ENCODE measurements at places on chromosomes 3 and 15.

- DNase-seq = no peak
Observed at GRCh38 chr3:157718800-157719199, 215.6 kb upstream of the VEPH1 start.

DNA sequence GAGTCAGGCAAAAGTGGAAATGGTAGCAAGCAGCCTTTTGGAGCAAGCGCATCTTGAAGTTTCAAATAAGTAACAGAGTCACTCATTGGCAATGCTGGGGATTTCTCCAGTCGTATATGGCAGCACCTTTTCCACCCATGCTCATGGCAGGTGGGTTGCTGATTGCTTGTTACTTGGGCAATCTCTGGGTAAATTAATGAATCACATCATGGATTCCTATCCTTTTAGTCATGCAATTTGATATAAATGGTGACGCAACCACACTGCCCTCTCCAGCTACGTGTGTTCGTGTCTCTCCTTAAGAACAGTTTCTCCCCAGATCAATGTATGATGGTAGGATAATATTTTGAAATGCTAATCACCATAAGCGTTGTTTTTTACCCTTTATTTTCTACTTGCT, 339.9 kb upstream of the KCNH8 start:
- DNase-seq = no peak

DNA sequence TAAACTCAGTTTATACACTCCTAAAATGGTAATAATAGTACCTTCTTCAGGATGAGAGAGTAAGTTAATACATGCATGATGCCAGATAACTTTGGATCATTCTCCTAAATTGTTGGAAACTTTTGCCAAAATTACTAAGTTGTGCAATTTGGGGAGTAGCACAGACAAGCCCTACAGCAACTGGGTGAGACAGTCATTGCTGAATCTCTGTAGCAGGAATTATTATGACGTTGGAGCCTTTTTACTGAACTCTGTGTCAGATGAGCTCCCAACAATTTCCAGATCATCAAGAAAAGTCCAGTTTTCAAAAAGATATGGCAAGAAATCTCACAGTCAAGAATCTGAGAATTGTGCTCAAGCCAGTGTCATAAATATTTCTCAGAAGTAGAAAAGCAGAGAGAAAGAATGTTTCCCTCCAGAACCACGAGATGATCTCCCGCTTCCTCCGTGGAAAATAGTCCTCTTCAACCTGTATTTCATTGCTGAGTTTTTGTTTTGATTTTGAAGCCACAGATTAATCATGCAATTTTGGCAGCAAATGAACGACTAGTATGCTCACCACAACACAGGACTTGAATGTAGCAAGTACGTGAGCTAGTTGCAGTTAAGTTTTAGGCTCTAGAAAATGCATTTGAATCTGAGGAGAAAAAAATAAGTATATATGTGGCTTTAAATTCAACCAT, 485.4 kb downstream of the CNTN6 start:
- no peak for DNase-seq

DNA sequence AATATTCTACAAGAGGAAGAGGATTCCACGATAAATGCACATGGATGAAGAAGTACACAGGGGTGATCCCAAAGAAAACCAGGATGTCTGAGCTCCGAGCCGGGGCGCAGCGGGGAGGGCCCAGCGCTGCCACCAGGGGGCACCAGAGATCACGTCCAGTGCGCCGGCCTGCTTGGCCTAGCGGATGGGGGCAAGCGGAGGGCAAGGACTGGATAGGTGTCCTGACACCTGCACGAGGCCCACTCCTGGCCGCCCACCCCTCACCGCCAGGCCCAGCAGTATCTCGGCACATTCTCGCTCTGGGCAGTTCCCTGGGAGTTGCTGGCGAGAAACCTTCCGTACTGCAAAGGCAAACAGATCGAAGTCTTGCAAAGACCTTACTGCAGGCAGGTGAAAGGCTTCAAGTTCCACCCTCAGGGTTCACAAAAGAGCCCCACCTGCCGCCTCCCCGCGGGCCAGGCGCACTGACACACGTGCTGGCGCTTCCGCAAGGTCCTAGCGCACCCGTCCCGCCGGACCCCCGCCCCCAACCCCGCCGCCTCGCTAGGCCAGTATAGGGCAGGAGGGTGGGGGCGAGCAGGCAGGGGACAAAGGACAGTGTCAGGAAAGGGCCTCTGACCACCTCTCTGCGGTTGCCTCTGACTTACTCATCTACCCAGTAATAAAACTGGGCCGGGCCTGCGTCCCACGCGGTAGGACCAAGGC, 3.3 kb downstream of the ANKRD63 start:
- peak; percentile 41 for DNase-seq

GRCh38 chr3:42027571-42027970, 63.6 kb upstream of the TRAK1 start:
- no peak for DNase-seq

DNA sequence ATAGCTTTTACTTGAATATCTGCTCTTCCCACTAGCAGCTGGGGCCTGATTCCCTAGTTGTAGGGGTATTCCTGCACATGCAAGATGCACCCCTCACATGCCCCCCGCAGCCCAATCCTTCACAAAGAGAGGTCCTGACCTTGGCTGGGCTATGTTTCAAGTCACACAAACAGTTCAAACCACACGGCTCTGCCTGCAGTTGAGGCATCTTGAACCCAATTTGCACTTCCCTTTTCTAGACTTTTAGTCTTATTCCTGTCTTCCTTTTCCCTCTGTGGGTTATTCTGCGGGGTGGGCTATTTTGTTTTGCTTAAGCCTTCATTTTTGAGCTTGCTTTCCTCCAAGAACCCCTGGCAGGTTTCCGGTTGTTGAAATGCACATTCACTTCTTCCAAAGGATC, 13.3 kb upstream of the CCR1 start:
- DNase-seq = no peak

Measured in stimulated activated CD8-positive, alpha-beta memory T cell treated with anti-CD3 and anti-CD28 coated beads, Interleukin-2, amount 100 ng/mL, for 1 hour (primary cell).